ENCODE measurements at places on chromosomes 5 and 9.

GRCh38 chr5:15248731-15249130 is 251.2 kb upstream of the FBXL7 start:
- DNase-seq: no peak

DNA sequence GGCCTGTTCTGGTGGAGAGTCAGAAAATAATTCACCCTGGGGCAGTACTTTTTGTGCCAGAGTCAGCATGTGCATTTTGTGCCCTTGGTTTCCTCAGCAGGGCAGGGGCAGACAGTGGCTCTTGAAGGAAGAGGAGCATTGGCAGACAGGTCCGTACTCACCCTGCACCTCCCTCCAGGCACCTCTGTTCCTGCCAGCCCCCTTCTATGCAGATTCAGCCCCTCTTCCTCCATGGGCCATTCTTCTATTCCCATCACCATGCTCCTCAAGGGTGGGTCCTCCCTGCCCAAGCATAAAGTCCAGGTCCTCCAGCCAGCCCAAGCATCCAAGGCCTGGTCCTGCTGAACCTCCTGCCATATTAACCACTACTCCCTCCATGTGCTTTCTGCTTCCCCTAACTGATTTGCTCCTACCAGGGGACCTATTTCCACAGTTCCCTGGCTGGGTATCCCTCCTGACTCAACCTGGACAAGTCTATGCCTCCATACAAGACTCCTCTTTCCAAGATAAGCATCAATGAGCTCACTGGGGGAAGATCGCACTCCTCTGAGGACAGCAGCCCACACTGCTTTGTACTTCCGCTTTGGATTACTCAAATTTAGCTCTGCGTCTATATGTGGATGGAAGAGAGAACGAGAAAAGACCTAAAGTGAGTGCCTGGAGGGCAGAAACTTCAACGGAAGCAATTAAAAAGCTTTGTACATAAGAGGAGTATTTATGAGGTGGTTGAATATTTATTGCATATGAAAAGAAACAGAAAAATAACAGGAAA is 9.3 kb upstream of the ACSL6 start:
- DNase-seq: no peak

DNA sequence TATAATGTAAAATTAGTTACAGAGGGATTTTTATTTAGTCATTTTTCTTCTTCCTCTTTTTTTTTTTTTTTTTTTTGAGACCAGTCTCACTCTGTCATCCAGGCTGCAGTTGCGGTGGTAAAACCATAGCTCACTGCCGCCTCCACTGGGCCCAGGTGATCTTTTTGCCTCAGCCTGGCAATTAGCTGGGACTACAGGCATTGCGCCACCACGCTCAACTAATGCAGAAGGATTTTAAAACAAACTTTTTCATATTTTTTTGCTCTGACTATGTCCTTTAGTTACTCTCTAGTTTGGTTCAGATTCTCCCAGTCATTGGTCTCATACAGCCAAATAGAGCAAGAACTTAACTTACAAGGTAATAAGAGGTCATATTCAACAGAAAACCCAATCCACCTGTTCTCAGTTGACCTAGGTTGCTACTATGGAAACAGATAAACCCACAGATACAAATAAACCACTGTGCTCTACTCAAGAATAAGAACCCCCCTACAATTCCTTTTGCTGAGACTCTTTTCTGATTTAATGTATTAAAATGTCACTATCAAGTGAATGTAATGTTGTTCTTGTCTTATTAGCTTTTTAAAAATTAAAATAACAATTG is 50.1 kb upstream of the TTC39B start:
- peak; percentile 82 for DNase-seq

- no peak for DNase-seq
Measured at GRCh38 chr5:147685993-147686392, 96.5 kb downstream of the JAKMIP2 start.

GRCh38 chr5:174300118-174300940 is 254.8 kb downstream of the NSG2 start:
- no peak for DNase-seq

DNA sequence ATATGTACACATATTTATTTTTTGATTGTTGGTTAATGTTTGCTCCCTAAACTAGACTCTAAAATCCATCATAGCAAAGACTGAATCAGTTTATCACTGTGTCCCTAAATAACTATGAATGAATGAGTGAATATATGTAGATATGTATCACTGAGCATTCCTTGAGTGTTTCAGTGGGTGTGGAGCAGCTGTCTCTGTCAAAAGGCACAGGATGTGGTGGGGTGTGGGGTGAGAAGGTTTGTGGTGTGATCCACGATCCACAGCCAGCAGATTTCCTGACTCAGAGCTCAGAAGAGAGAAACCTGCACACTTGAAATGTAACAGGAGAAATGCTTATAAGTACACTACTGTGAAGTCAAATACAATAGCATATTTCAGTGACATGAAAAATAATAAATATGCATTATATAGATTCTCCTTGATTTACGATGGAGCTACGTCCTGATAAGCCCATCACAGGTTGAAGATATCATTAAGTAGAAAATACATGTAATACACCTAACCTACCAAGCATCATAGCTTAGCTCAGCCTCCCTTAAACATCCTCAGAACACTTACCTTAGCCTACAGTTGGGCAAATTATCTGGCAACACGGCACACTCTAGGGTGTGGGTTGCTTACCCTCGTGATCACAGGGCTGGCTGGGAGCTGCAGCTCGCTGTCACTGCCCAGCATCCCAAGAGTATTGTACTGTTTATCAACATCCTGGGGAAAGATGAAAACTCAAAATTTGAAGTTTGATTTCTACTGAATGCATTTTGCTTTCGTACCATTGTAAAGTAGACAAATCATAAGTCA is 287.0 kb downstream of the GAS1 start:
- DNase-seq: no peak

DNA sequence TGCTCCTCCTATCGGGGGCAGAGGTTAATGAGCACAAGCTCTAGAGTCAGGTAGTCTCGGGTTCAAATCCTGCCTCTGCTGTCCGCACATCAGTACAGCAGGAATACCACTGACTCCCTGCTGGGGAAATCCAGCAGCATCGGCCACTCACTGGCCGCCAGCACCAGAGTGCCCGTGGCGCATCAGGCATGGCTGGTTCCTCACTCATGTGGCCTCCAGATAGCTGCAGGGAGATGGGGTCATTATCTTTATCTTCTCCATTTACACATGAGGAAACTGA is 137.6 kb upstream of the COL5A1 start:
- no peak for DNase-seq

- no peak for DNase-seq
Measured at GRCh38 chr9:82206946-82207345, 218.4 kb downstream of the SPATA31D1 start.

Measured in NCI-H774 (cell line).